H7 (cell line): ENCODE measurements at places on chromosomes 2 and 18.

- DNase-seq, result peak; percentile 78
Observed at GRCh38 chr2:109613081-109613921, 465 bp downstream of the SEPTIN10 start.

- DNase-seq, result no peak
Observed at GRCh38 chr18:12516049-12516630, 108.4 kb downstream of the PRELID3A start.

- peak; percentile 8 for DNase-seq
Observed at GRCh38 chr18:13528739-13529392, 197.5 kb downstream of the FAM210A start.

DNA sequence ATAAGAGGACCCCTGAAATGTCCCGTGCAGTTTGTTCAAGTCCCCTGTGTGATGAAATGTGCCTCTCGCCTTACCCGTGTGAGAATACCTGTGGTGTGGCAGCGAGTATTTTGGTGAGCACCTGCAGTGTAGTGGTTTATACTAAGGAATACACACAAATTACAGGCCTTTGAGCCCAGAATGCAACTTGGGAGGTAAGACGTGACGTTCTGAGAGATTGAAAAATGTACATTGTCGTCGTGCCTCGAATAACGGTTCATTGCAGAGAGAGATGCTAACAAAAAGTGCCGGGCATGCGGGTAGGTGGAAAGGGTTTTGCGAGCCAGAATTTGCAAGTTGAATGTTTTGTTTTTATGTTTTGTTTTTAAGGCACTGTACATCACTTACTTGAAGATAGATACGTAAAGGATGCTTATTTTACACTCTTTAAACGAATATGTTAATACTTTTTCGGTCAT, 867 bp downstream of the RBBP8 start:
- no peak for DNase-seq

- no peak for DNase-seq
Observed at GRCh38 chr2:152600051-152600657, 117.1 kb downstream of the PRPF40A start.

- no peak for DNase-seq
Observed at GRCh38 chr2:189629531-189630453, 31.5 kb upstream of the ASNSD1 start.

GRCh38 chr2:11640132-11640531, 29.9 kb downstream of the NTSR2 start:
- DNase-seq, result no peak

DNA sequence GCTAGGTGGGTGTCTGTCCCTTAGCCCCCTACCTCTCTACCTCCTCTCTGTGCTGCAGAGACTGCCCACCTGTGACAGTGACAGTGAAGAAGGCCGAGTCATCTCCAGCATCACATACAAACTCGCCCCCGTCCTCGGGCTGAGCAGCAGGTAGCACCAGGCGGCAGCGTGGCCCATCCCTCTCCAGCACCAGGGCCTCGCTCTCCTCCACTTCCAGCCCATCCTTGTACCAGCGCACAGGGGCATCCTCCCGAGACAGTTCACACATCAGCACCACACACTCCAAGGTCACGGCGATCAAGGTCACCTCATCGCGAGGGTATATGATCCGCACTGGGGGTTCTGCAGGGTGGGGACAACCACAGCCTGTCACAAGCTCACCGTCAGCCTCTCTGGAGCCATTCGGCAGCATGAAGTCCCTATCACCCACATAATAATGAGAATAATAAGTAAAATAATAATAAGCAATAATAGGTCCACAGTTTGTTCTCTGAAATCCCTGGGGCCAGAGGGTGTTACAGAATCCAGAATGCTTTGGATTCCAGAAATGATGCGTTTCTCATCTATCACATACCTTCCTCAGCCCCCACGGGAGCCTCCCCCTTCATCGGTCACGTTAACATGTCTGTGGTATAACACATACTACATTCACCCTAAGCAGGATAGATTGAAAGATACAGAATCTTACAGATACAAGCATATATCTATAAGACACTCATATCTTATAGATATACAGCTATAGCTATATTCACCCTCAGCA, 12.0 kb downstream of the OBSL1 start:
- DNase-seq, result no peak

DNA sequence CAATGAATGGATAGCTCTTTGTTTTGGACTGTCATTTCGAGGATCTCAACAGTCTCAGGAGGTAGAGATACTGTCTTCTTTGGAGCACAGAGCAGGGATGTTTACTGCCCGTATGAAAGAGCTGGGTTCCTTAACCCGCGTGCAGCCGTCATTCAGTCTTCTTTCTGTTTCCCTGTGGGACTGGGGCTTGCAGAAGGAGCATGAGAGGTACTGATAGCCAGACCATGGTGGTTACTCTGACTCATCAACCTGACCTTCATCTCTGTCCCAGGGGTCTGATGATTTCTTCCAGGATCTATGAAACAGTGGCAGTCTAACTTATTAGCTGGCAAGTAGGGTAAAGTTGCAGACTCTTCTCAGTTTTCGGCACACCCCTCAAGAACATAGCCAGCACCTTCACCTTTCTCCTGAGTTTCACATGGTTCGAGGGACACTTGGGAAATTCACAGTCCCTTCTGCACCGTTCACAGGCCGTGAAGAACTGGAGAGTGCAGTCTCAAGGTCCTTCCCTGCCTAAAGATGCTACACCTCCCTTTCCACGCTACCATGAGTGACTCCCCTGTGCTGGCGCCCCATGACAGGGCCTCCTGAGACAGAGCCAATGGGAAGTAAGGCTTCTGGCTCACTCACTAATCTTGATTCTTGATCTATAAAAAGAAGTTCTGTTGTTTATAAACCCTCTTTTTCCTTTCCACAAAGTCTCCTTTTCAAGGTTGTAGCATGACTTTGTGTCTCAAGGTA, 226.2 kb downstream of the MC4R start:
- no peak for DNase-seq

DNA sequence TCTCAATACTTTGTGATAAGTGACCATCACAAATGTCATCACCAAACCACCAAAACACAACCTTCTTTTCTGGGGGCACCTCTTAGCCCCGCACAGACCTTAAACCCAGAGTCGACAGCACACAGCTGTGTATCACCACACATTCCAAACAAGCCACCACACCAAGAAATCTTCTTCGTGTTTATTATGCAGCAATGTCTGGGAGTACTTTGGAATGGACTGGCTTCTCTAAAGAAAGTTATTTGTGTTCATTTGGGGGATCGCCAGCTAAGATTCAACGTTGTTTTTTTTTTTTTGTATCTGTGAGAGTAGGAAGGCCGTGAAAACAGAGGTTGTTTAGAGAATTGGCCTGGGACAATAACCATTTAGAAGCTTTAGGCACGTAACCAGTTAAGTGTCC, 1.1 kb upstream of the MTA3 start:
- no peak for DNase-seq

GRCh38 chr18:58630071-58630470, 1.2 kb upstream of the ALPK2 start:
- DNase-seq, result no peak

DNA sequence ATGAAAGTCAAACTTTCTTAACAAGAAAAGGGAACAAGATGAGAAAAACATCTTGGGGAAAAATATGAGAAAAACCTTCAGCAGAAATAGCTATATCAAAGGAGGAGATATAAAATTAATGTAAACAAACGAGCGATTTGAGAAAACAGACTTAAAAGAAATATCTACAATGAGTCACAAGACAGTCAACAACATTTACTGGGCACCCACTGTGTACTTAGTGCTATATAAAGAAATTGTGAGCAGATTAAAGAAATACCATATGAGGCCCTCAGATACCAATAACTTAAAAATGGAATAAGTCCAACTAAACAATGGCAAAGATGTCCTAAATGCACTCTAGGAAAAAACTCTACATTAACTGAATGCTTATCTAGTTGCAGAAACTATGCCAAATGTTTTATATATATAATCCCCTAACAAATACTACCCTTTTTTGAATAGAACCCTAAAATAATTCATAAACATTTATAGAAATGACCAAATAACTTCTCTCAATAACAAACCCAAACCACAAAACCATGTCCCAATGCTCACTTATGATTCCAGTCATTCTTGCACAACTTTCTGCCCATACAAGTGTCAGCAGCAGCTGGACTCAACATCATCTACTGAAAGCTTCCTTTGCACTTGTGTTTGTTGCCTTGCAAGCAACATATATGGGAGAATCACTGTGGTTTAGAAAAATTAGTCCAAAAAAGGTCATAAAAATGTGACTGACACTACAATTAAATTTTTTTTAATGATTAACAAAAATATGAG, 83.5 kb downstream of the COBLL1 start:
- no peak for DNase-seq

DNA sequence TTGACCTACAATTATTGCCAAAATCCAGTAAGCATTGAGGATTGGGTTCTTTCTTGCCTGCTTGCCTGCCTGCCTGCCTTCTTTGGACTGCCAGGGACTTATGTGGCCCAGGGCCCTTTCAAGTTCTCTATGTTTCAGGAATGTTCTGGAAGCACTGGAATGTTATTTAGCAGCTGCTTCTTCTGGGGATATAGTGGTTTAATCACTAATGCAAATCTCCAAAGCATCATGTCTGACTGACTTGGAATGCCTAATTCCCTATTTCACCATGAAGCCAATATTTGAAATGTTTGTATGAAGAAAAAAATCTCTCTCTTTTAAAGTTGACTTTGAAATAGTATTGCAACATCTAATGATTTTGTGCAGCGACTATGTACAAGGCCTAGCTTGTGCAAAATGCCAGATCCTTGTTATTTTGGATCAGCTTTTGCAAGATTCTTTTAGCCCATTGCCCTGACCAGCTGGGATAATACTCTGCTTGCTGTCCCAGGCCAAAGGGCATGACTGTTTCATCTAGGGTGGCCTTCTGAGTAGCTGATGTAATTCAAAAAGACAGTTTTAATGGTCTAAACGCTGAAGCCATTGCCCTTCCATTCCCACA, 204.6 kb downstream of the RND3 start:
- DNase-seq, result no peak

- no peak for DNase-seq
Observed at GRCh38 chr18:48454261-48454757, 45.1 kb upstream of the ZBTB7C start.

GRCh38 chr18:49619801-49620200, 57.9 kb downstream of the LIPG start:
- DNase-seq, result no peak

DNA sequence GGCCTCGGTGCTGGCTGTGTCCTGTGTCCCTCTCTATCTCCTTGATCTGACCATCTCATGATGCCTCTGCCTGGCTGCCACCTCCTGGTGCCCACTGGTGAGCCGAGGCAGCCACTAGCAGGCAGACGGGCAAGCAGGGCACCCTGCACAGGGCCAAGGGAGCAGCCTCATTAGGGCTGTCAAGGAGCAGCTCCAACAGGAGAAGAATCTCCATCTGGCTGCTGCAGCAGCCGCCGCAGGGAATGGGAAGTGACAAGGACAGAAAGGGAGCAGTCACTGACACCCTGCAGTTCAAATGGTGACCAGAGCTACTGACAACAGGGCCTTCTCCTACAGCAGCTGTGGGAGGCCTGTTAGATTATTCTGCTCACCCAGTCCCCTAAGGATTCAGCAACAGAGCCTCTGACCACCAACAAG, 32.6 kb downstream of the ALPK2 start:
- DNase-seq, result no peak

DNA sequence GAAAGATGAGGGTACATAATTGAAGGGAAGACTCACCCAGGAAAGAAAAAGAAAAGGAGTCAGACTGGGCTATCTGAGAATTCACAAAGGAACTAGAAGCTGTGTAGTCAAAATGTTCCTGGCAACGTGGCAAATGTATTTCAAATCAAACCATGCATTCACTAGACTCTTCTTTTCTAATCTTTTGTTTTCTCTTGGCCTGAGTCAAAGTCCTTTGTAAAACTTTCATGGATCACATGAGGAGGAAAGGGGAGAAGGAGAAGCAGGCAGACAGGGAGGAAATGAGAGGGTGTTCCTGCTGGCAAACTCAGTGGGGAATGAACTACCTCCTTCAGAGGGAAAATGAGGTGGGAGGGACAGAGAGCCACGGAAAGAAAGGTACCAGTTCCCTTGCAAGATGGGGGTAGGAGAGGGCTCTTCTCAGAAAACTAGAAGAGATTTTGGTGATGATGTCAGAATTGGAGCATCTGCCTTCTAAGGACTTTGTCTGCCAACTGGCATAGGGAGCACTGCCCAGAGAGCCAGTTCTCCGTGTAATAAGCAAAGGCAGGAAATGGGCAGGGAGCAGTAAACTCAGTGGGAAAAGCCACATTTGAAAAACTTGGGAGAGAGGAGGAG, 51.4 kb downstream of the SLC8A1 start:
- no peak for DNase-seq

GRCh38 chr2:75787532-75788132, 76.9 kb upstream of the GCFC2 start:
- peak; percentile 21 for DNase-seq

GRCh38 chr2:171864357-171864985, 29.6 kb downstream of the SLC25A12 start:
- DNase-seq, result no peak

DNA sequence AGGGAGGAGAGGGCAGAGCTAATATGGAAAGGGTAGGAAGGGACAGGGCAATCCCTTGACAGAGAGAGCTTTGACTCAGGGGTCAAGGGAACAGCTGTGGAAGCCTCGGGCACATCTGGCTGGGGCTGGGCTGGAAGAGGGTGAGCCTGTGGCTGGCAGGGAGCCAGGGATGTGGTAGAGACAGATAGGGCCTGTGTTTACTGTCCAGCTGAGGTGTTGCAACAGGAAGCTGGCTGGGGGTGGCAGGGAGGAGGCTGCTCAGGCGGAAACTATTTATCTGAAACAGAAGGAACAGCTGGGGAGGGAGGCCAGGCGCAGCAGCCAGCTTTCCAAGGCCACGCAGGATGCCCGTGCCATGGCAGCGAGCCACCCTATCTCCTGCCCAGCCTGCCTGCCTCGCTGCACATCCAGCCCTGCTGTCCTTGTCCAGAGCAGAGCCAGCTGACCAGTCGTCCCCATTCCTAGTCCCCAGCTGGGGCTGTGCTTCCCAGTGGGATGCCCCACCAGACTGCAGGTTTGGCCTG, 264.7 kb downstream of the CYP26B1 start:
- DNase-seq, result no peak

- peak; percentile 68 for DNase-seq
Observed at GRCh38 chr2:47510745-47511144, 107.8 kb downstream of the MSH2 start.

- DNase-seq, result no peak
Observed at GRCh38 chr2:127721978-127722355, 20.7 kb downstream of the SFT2D3 start.

DNA sequence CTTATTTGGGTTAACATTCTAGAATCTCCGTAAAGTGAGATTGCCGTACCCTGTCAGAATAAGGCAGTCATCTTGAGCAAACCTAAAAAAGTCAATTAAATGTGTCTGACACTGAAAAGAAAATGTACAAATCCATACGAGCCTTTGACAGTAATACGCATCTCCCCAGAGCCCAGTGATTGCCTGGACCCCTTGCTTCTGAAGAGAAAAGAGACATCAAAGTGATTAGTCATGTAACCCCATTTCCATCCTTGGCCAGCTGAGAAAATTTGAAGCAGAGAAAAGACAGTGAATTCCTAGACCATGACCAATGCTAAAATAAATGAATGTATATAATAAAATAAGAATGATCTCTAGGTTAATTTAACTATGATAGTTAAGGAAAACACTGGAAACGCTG, 1499.4 kb downstream of the SUCLG1 start:
- DNase-seq, result no peak
